ENCODE measurements at places on chromosomes 2 and 18. TPM values are rescaled to one million over a fixed set of nuclear protein-coding genes. Genes with fewer than 3 reads are reported as not detected.

Gene CFLAR
- 291 TPM for total RNA-seq

Gene PPM1G
- total RNA-seq: 186 TPM

Gene DPYSL5
- not detected for total RNA-seq

Gene BMP10
- total RNA-seq: not detected

- no peak for DNase-seq
These were observed 49.7 kb downstream of the SDC1 start for GRCh38 chr2:20175267-20175666.

DNA sequence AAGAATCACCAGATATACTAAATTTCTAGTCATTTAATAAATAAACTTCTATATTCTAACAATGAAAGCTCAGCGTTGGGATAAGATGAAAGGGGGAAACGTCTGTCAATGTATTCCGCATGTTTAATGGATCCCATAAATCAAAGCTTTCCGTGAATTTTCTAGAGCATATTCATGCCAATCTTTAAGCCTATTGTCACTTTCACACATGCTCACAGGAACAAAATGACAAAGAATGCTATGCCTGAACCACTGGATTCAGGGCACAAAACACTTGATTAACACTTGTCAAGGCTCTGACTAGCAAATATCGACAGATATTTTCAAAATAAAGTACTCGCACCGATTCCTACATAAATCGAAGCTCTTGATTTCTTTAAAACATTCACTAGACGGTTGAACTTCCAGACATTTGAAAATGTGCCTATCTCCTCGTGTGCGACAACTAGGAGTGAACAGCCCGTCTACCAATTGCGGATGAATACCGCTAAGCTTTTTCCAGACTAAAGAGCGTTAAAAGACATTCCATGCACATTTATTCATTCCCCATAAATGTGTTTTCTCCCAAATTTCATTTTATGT lies 1.8 kb downstream of the TLK1 start:
- no peak for DNase-seq

- DNase-seq: no peak
These were observed 57.8 kb downstream of the FASTKD2 start for GRCh38 chr2:206823178-206823577.

- no peak for DNase-seq
These were observed 353.4 kb downstream of the LNPK start for GRCh38 chr2:175648577-175649063.
